Stimulated activated naive CD8-positive, alpha-beta T cell treated with anti-CD3 and anti-CD28 coated beads, Interleukin-15, amount 100 ng/mL, for 72 hours (primary cell): ENCODE measurements at places on chromosomes 13 and 19.

DNA sequence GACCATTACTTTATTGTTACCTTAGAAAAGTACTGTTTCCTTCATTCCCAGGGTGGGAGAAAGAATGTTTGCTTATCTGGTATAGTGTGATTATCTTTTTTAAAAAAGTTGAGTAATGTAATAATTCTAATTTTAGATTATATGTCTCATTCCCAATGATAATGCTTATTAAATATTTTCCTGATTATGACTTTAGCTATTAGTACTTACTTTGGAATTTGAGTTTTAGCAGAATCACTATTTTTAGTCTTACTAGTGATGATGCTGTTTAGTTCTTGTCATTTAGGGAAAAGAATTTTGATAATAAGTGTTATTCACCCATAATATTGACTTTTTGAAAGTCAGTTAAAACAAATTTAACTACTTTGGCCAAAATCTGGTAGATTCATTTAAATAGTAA lies 95.2 kb downstream of the FRY start:
- DNase-seq: no peak

DNA sequence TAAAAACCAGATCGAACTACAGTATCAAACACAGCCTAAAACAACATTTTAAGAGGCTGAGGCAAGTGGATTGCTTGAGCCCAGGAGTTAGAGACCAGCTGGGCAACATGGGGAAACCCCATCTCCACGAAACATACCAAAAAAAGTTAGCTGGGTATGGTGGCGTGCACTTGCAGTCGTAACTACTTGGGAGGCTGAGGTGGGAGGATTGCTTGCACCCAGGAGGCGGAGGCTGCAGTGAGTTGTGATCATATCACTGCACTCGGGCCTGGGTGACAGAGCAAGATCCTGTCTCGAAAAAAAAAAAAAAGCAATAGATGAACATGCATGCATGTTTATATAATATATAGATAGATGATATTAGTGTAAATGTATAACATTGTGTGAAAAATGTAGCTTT lies 5.2 kb upstream of the MRPS31 start:
- DNase-seq: no peak

DNA sequence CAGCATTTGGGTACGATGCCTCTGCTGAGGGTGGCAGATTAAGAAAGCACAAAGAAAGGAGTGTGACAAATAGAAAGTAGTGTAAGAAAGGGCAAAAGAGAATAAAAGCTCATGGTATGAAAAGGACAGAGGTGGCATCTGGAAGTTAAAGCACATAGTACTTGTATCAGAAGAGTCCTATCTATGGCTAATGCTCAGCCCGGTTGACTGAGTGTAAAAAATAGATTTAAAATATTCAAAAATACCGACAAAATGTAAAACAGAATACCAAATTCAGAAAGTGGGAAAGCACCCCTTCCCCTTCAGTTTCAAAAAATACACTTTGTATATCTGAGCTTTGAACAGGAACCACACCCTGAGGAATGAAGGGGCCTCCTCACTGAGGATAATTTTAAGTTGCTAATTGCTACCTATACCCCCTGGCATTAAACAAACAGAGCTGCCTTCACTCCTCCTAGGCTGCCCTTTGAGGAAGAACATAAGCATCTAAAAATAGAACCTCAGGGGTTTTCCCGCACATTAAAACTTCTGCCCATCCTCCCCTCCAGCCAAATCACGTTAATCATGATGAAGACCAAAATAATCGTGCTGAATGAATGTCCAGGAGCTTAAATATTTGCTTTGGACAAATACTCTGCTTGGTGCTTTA lies 43.3 kb downstream of the DLEU7 start:
- DNase-seq: no peak

DNA sequence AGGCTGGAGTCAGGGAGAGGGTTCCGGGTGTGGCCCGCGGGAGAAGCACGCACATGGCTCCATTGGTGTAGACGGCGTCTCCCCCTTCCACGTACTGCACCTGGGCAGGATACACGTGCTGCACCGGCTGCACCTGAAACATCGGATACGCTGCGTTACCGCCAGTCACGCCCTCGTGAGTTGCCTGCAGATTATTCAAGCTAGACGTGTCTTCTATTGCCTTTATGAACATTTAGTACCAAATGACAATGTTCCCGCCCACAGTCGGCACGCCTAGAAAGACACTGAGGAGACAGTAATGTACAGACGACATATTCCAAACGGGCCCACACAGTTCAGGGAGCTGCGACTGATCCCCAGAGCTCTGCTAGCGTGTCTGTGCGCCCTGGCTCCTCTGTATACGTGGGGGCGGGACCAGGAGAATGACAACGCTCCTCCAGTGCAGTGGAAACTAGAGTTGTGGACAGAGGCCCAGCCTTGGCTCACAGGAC lies 64.1 kb upstream of the RANBP3 start:
- no peak for DNase-seq

- no peak for DNase-seq
Measured at GRCh38 chr13:98797456-98797855, 45.0 kb upstream of the SLC15A1 start.

DNA sequence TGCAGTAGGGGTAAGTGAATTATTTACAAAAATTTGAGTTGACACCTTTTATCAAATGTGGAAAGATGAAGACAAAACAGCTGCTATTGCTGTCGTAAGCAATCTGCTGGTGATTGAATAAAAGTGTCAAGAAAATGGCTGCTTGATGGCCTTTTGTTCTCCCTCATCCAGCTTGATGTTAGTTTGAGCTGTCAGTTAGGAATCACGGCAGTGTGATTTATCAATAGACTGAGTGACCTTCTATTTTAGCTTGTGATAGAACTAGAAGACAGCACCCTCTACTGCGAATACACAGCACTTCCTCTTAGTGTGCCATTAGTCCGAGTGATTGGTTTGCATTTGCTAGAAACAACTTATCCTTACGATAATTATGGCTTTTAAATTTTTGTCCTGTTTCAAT lies 76.3 kb downstream of the MZT1 start:
- no peak for DNase-seq

DNA sequence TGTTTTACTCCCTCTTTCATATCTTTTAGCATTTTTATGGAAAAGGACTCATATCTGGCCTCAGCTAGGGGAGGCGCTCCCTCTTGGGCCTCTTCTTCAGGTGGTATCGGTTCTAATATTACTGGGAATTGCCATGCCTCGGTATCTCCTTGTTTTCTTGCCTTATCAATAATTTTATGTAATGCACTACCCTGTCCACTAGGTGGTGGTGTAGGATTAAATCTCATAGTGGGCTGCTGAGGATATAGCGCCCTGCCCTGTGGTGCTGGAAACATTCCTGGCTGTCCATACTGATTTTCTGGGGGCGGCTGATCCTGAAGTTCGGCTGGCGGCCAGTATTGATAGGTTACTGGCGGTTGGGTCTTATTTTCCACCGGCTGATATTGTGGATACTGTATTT lies 35.8 kb downstream of the ZNF420 start:
- DNase-seq: no peak

DNA sequence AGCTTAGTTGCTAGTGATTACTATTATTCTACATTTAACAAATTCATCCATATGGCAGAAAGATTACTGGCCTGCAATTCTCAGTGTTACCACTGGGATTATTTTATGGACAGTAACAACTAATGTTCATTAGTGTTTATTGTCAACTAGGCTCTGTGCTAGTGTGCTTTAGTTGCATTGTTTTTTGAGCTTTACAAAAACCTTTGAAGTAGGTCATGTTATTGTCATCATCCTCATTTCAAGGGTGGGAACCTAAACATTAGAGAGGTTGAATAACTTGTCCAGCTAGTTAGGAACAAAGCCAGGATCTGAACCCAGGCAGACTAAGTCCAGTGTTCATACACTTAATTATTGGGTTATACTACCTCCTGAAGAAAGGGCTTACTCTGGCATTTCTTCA lies 27.8 kb upstream of the TDRD3 start:
- DNase-seq: no peak

DNA sequence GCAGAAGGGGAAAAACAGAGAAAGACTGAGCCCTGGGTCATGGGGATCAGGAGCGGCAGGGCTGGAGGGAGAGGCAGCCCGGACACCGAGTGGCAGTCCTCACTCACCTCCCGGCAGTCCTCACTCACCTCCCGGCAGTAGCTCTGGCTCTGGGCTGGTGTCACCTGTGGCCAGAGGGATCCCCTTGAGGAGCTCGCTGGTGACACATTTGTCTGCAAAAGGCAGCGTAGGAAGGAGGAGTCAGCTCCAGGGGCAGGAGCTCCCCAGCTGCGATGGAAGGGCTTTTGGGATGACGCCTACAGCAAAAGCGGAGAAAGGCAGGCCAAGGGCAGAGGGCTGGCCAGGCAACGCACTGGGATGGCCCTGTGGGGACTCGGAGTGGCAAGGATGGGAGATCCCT lies 739 bp downstream of the EIF3G start:
- no peak for DNase-seq

GRCh38 chr19:6773323-6773931 lies 919 bp downstream of the VAV1 start:
- DNase-seq: peak; percentile 49

DNA sequence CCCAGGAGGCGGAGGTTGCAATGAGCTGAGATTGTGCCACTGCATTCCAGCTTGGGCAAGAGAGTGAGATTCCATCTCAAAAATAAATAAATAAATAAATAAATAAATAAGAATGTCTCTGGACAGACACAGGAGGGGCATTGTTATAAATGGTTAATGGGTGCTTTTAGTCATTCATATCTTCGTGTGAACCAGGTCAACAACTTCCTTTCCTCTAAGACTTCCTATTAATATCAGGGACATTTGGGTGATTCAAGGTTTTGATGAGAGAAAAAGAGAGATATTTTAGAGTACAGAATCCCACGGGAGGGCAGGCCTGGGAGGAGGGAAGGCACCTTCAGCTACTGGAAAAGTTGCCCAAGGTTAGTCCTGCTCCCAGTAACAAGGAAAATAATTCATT lies 23.9 kb downstream of the DHRS12 start:
- DNase-seq: no peak

DNA sequence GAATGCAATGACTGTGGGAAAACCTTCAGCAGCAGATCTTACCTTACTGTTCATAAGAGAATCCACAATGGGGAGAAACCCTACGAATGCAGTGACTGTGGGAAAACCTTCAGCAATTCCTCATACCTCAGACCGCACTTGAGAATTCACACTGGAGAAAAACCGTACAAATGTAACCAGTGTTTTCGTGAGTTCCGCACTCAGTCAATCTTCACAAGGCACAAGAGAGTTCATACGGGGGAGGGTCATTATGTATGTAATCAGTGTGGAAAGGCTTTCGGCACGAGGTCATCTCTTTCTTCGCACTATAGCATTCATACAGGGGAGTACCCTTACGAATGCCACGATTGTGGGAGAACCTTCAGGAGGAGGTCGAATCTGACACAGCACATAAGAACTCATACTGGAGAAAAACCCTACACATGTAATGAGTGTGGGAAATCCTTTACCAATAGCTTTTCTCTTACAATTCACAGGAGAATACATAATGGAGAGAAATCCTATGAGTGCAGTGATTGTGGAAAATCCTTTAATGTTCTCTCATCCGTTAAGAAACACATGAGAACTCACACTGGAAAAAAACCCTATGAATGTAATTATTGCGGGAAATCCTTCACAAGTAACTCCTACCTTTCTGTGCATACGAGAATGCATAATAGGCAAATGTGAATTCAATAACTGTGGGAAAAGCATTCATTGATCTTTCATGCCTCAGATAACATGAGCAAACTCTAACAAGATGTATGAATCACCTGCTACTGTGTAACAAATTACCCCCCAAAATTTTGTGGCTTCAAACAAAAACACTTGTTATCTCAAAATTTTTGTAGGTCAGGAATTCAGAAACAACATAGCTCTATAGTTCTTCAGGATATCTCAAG lies 13.8 kb downstream of the ZNF557 start:
- no peak for DNase-seq

DNA sequence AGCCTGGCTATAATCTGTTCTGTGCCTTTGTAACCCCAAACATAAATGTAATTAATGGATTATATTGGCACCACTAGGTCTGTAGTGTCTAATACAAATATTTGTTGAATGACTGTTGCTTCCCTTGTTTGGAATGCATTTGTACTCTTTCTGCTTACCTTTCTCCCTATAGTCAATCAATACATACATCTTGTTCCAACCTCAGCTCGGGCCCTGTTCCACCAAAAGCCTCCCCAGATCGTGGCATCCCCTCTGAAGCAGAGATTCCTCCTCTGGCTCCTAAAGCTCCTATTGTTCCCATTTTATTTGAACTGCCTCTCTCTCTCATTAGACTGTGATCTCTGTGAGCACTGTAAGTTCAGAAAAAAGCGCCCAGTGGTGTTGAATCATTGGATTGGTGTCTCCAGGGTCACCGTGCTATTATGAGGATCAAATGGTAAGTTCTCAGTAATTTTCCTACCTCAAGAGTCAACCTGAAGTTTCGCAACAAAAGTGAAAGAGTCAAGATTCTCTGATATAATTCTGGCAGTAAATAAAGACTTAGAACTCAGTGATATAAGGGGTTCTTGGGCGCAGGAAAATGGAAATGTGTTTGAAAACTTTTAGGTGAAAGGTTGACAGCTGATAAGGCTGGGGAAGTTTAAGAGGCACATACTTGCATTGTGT lies 151.5 kb downstream of the KLF5 start:
- DNase-seq: no peak

DNA sequence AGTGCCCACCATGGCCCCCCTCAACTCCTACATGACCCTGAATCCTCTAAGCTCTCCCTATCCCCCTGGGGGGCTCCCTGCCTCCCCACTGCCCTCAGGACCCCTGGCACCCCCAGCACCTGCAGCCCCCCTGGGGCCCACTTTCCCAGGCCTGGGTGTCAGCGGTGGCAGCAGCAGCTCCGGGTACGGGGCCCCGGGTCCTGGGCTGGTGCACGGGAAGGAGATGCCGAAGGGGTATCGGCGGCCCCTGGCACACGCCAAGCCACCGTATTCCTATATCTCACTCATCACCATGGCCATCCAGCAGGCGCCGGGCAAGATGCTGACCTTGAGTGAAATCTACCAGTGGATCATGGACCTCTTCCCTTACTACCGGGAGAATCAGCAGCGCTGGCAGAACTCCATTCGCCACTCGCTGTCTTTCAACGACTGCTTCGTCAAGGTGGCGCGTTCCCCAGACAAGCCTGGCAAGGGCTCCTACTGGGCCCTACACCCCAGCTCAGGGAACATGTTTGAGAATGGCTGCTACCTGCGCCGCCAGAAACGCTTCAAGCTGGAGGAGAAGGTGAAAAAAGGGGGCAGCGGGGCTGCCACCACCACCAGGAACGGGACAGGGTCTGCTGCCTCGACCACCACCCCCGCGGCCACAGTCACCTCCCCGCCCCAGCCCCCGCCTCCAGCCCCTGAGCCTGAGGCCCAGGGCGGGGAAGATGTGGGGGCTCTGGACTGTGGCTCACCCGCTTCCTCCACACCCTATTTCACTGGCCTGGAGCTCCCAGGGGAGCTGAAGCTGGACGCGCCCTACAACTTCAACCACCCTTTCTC lies 8.2 kb downstream of the FOXA3 start:
- no peak for DNase-seq

GRCh38 chr13:59144700-59145099 lies 1019.0 kb downstream of the DIAPH3 start:
- no peak for DNase-seq

GRCh38 chr13:74289861-74290773 lies 155.9 kb upstream of the KLF12 start:
- peak; percentile 54 for DNase-seq

GRCh38 chr19:28521614-28522544 lies 691.1 kb downstream of the UQCRFS1 start:
- no peak for DNase-seq

- no peak for DNase-seq
Measured at GRCh38 chr19:10406191-10406590, 2.8 kb upstream of the CDC37 start.

GRCh38 chr19:18333680-18334079 lies 6.7 kb upstream of the PGPEP1 start:
- DNase-seq: no peak

- DNase-seq: no peak
Measured at GRCh38 chr19:38392707-38393308, 4.3 kb downstream of the SPRED3 start.
